Sigmoid colon (tissue), 7 donors: ENCODE measurements at places on chromosomes 5 and 9. TPM values are rescaled to one million over a fixed set of nuclear protein-coding genes. Genes with fewer than 3 reads are reported as not detected.
A peak's percentile ranks its signal among the peaks of the same experiment; 100 is the strongest.

Gene ERAP2
- 7.7 TPM for total RNA-seq

Gene ITK
- total RNA-seq: 6.6 TPM

GRCh38 chr9:38361473-38361850, 31.0 kb upstream of the ALDH1B1 start:
- peak; percentile 56 for DNase-seq

Gene SLC30A5
- 48.2 TPM for total RNA-seq

Gene TMEFF1
- 6.1 TPM for total RNA-seq
